ENCODE measurements at places on chromosomes 7 and 10.

- no peak for DNase-seq
Observed at GRCh38 chr10:80203835-80204676, 1.3 kb downstream of the ANXA11 start.

GRCh38 chr10:35372329-35372728 lies 36.0 kb downstream of the CCNY start:
- no peak for DNase-seq

DNA sequence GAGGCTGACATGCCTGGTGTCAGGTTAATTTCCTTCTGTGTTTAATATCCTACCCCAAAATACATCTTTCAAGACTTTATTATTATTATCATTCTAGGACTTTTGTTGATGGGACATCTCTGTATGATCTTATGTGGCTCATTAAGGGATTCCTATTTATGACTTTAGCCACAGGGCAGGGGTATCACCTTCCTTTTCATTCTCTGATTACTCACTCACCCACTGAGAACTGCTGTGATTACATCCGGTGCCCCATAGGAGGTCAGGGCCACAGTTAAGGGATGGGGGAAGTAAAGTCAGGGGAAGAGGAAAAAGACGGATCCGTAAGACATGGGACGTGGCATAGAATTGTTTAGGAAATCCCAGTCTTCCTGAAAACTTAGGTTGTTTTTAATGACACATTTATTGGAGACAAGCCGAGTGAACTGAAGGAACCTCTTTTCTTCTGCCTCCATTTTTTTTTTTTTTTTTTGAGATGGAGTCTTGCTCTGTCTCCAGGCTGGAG lies 61.0 kb upstream of the PITRM1 start:
- DNase-seq, result no peak

GRCh38 chr10:77964811-77965210 lies 38.3 kb upstream of the DLG5 start:
- DNase-seq, result no peak

DNA sequence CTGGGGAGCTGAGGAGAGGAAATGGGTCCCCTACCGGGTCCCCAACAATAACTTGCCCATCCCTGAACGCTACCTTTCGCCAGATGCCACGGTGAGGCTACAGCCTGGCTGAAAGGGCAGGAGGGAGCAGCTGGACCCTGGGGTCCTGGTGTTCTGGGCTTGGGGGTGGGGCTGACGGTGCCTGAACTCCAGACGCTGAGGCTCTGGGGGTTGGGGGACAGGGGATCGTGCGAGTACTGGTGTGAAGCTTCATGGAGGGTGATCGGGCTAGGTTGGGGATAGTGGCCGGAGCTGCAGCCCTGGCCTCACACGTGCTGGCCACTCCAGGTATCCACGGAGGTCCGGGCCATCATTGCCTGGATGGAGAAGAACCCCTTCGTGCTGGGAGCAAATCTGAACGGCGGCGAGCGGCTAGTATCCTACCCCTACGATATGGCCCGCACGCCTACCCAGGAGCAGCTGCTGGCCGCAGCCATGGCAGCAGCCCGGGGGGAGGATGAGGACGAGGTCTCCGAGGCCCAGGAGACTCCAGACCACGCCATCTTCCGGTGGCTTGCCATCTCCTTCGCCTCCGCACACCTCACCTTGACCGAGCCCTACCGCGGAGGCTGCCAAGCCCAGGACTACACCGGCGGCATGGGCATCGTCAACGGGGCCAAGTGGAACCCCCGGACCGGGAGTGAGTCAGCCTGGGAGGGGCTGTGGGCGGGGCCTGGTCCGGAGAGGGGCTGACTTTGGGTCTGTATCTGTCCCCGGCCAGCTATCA lies 8.3 kb downstream of the AEBP1 start:
- no peak for DNase-seq

DNA sequence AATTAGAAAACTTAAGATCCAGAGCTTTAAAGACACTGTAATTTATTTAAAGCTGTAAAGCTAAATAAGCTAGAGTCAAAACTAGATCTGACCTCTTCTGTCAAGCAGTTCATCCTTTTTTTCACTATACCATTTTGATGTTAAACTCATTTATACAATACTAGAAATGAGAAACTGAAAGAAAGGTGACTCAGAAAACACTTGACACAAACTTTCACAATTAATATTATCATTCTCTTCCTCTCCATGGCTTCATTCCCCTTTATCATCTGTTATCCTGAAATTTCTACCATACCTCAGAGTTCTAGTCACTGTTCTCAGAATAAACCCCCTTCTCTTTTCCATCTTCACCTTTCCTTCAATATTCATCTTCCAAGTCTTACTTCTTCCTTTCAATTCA lies 1.3 kb downstream of the FIGNL1 start:
- no peak for DNase-seq

DNA sequence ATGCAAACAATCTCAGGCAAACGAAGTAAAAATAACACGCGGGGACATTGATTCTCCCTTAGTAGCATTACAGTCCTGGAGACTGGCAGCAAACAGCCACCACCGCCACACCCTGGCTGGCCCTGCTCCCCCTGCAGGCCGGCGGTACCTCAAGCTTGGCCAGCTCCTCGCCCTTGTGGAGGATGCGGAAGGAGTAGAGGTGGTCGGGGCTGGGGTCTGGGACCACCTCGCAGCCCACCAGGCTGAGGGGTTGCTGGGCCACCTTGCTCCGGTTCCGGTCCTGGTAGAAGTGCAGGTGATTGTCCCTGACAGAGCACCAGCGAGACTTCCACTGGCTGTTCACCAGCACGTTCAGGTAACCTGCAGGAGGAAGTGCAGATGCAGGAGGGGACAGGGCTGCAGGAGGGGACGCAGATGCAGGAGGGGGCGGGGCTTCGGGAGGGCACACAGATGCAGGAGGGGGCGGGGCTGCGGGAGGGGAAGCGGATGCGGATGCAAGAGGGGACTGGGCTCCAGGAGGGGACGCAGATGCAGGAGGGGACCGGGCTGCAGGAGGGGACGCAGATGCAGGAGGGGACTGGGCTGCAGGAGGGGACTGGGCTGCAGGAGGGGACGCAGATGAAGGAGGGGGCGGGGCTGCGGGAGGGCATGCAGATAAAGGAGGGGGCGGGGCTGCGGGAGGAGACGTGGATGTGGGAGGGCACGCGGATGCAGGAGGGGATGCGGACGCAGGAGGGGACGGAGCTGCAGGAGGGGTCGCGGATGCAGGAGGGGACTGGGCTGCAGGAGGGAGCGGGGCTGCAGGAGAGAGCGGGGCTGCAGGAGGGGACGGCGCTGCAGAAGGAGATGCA lies 65.7 kb downstream of the VWA2 start:
- DNase-seq, result peak; percentile 51

- no peak for DNase-seq
Observed at GRCh38 chr7:41826641-41827040, 123.8 kb upstream of the INHBA start.

DNA sequence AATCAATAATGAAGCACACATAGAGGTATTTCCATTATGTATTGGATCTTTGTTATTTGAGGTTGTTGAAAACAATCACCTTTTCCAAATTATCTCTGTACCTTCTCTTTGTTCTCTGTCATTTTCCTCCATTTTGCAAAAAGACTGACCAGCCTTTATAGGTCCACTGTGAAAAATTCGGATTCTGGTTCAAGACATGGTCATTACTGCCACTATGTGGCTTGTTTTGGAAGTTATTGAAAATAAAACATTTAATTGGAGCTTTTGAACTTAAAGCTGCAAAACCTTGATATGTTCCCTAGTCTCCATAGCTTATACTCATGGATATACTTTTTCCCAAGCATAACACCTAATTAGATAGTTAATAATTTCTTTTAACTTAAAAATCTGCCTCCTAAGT lies 1094.4 kb downstream of the NRG3 start:
- DNase-seq, result no peak

DNA sequence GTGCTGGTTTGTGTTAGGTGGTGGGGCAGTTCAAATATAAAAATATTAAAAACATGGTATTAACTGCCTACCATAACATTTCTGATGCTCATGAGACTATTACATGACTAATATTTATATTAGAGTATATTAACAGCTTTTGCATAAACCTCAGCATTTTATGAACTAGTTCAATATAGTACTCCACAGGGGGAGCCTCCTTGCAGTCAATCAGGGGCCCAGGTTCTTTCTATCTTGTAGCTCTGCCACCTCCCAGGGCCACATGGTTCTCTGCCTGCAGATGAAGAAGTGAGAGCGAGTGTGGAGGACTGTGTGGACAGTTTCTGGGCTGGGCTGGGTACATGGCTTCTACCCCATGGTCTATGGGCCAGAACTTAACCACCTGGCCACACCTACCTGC lies 159.5 kb downstream of the RPS24 start:
- no peak for DNase-seq

GRCh38 chr7:118195837-118196474 lies 12.0 kb downstream of the LSM8 start:
- peak; percentile 46 for DNase-seq

DNA sequence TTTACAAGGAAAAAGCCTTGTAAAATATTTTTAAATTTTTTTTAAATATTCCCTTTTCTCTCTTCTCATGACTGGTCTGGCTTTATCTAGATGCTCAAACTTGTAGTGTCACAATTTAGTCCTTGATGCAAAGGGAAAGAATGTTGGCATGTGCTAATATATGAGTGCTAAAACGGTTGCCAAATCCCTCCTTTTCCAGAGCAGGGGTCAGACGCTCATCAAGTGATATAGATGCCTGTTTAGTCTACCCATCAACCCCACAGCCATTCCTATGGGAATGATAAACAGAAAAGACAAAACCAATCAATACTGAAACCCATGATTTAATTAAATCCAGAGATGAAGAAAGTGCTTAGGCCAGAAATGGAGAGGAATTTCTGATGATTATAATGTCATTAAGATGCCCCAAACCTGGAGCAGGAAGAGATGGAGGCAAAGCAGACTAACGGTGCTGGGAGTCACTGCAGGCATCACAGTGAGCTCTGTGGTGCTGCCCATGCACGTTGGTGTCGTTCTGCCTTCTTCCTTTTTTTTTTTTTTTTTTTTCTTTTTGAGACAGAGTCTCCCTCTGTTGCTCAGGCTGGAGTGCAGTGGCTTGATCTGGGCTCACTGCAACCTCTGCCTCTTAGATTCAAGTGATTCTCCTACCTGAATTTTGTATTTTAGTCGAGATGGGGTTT lies 210.1 kb upstream of the STK17A start:
- no peak for DNase-seq

DNA sequence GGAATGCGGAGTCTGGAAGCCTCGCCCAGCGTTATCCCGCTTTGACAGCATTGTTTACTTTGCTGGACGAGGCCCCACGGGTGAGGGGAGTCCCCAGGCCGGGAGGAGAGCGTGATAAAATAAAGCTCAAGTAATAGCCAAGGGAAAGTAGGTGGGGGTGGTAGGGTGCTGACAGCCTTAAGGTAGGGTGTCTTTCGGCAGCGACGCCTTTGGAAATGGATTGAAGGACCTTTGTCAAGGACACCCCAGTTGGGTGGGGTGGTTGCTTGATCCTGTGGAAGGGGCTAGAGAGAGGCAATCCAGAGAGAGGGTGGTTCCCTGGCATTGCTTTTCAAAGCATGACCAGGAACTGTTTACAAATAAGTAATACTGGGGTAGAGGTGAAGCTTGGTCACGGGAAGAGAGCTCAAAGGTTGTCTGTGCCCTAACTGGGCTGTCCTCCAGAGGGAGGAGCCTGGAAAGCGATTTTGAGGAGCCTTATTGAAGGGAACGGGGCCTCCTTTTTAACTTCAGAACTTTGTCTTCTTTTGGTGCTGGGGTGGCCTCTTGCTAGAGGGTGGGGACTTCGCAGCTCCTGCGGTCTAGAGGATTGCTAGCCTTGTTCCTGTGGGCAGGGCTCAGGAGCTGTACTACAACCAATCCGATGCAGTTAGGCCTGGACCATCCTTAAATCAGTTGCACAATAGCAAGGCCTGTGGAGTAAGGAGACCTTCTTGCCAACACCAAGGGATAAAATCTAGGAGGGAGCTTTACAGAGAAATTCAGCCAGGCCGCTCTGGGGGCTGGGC lies 1.3 kb downstream of the EIF4EBP2 start:
- no peak for DNase-seq

GRCh38 chr7:114957444-114957843 lies 35.5 kb downstream of the MDFIC start:
- no peak for DNase-seq

DNA sequence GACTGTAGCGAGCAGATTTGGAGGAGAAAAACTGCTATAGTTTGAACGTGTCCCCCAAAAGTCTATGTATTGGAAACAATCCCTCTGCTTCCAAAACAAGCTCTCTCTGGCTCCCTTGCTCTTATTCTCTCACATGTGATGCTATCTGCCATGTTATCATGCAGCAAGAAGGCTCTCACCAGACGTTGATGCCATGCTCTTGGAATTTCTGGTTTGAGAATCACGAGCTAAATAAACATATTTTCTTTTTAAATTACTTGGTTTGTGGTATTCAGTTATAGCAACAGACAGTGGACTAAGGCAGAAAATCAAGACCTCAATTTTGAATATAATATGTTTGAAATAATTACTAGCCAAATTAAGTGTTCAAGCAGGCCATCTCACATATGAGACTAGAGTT lies 17.5 kb upstream of the GNAT3 start:
- DNase-seq, result no peak

DNA sequence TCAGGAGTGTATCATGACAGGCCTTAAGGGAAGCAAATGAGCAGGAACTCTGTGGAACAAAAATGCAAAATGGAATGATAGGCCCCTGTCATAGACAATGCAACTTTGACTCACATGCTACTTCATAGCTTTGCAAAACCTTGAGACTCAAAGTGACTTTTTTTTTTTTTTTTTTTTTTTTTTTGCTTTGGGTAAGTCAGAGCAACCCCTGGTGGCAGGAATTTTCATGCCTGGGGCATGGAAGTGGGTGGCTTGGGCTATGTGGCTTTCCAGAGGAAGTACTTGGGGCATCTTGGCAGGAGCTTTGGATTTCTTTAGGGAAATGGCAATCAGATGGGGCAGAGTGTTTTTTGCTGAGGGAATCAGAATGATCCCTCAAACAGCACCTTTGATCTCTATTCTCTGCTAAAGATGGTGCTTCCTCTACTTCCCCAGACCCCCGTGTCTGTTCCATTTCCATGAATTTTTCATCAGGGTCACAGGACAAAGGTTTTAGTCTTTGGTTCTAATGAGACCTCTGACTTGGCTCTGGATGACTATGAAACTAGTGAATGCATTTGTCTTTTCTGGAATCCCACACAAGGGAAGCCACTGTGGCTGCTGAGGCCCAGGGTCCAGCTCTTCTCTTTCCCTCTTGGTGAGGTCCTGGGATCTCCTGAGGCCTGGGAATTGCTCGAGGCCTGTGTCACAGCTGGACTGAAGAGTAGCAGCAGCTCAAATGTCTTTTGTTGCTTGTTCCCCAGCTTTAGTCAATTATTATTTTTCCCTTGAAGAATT lies 62.8 kb downstream of the TACC2 start:
- no peak for DNase-seq

GRCh38 chr10:17607603-17608332 lies 9.4 kb downstream of the HACD1 start:
- DNase-seq, result peak; percentile 36

DNA sequence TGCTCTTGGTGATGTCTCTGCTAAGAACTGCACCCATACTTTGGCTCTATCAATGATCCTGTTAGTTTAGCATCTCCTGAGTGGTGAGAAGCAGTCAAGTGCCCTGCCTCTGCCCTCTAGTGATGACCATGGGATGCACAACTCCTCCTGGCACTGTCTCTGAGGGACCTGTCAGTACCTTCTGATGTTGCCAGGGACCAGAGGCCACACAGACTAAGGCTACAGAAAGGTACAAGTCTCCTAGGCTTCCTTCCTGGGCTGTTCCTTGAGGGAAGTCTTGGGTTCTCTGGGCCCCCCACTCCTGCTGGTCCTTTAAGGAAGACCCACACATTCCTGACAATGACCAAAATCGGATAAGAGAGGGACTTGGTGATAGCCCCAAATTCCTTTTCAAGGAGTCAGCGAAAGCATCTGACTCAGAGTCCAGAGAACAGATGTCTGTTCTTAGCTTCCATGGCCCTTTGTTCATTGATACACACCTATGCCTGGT lies 15.3 kb downstream of the NKX2-3 start:
- DNase-seq, result no peak

- no peak for DNase-seq
Observed at GRCh38 chr10:58367069-58367468, 18.1 kb upstream of the TFAM start.
